Natural killer cell (primary cell): ENCODE measurements at places on chromosomes 11 and 22. TPM values are rescaled to one million over a fixed set of nuclear protein-coding genes. Genes with fewer than 3 reads are reported as not detected.
A peak's percentile ranks its signal among the peaks of the same experiment; 100 is the strongest.

GRCh38 chr11:72950685-72951084 is 136.5 kb downstream of the ATG16L2 start:
- no peak for DNase-seq

- DNase-seq = no peak
Observed at GRCh38 chr11:128642571-128642970, 51.3 kb upstream of the FLI1 start.

DNA sequence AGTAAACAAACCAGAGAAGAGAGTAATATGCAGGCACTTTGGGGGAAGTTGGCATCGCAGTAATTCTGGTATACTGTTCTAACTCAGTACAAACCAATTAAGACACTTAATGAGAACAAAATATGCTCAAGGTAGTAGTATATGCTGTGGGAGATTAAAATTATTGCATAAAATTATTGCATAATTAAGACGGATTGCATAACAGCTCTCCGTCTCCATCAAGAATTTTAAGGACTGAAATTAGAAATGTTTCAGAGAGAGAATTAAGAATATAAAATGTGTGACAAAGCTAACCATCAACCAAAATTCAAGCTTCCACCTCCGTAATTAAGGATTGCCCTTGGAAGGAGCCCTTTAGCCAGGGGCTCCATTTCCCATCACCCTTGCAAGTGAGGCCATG is 428.5 kb downstream of the ETS1 start:
- DNase-seq = no peak

- no peak for DNase-seq
Observed at GRCh38 chr11:79514290-79514689, 73.5 kb upstream of the TENM4 start.

GRCh38 chr11:29135504-29135903 is 881.3 kb downstream of the KCNA4 start:
- DNase-seq = no peak

- no peak for DNase-seq
Observed at GRCh38 chr22:39913321-39913720, 12.4 kb downstream of the GRAP2 start.

DNA sequence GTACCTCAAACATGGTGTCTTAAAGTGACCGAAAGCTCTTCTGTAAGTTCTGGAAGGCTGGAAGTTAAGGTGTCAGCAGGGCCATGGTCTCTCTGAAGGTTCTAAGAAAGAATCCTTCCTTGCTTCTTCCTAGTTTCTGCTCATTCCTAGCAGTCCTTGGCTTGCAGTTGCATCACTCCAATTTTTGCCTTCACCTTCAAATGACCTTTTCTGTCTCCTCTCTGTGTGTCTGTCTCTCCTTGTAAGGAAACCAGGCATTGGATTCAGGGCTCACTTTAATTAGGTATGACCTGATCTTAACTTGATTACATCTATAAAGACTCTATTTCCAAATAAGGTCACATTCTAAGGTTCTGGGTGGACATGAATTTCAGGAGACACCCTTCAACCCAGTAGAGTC is 8.7 kb downstream of the AASDHPPT start:
- no peak for DNase-seq

- no peak for DNase-seq
Observed at GRCh38 chr11:70000228-70000627, 77.9 kb upstream of the ANO1 start.

DNA sequence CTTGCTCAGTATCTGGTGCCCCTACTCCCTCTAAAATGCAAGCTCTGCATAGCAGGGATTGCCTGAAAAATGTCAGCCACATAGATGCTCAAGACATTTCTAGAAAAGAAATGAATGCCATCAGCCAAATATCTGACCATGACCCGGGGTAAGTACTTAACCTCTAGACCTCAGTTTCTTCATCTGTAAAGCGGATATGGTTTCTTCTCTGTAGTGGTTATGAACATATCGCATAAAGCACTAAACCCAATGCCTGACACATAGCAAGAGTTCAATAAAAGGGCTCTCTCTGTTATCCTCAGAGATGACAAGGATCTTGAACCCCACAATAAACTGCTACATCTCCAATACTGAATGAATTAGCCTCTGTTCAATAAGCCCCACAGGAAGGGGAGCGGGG is 122.6 kb downstream of the ABTB2 start:
- peak; percentile 29 for DNase-seq

GRCh38 chr22:48784701-48785503 is 1042.8 kb downstream of the BRD1 start:
- DNase-seq = no peak

- DNase-seq = no peak
Observed at GRCh38 chr11:86565801-86566312, 106.6 kb downstream of the ME3 start.

DNA sequence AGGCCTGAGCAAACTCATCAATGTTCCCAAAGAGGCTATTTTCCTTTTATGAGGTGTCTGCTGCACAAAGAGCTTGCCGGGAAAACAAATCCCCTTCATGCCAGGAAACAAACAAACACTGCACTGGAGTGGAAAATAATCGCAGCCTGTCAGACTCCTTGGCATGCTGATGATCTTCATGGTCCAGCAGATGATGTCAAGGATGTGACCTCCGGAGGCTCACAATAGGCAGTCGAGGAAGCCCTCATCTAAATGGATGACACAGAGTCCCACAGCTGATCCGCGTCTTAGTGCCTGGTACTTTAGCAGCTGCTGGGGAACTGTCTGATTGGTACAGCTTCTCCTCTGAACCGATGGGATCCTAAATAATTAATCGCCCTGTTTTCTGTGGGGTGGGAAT is 187.6 kb downstream of the TENM4 start:
- no peak for DNase-seq

- DNase-seq = no peak
Observed at GRCh38 chr11:103699656-103700055, 336.8 kb upstream of the DDI1 start.

- DNase-seq = no peak
Observed at GRCh38 chr11:79092791-79093353, 348.0 kb downstream of the TENM4 start.

GRCh38 chr11:95521133-95521542 is 268.4 kb downstream of the FAM76B start:
- DNase-seq = no peak

GRCh38 chr11:44507896-44508445 is 57.5 kb upstream of the CD82 start:
- no peak for DNase-seq

Gene KRTAP5-10
- total RNA-seq = not detected

Gene PPARA
- 20.1 TPM for total RNA-seq

Gene CYTH4
- 260 TPM for total RNA-seq

Gene PGA4
- not detected for total RNA-seq

Gene SLC22A6
- total RNA-seq = not detected

Gene CELSR1
- total RNA-seq = 3.9 TPM

Gene POLDIP3
- total RNA-seq = 66.1 TPM

Gene C22orf15
- not detected for total RNA-seq

Gene SLC1A2
- total RNA-seq = not detected
